ENCODE measurements at places on chromosomes 16 and 17.

DNA sequence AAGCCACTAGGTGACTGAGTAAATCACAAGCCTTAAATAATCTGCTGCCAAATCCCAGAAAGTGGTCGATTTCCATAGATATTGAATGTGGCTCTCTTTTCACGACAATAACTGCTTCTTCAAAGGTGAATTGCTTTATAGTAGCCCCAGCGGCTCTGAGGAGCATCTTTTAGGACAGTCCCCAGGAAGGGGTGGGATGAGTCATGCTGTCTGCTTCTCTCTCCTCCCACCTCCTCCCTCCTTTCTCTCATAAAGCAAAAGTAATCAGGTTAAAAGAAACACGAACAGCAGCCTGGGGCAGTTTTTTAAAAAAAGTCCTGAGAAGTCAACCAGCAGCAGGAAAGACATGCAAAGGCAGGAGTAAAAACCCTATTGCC lies 1.8 kb downstream of the KIAA0513 start:
- DNase-seq: peak; percentile 42

DNA sequence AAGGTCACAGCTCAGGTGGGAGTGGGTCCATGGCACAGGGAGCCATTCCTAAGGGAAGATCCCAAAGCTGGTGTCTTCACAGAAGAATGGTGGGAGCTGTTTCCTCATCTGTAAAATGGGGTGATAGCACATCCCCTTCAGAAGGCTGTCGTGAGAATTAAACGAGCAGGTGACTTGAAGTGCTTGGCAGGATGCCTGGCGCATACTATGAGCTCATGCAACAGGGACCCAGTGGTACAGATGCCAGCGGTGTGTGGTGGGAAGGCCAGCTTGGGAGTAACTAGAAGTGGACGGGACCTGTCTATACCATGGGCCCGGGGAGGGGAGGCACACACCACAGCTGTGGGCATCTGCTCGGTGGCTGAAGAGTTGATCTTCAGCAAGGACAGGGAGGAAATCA lies 189.3 kb upstream of the TNRC6C start:
- DNase-seq: no peak

GRCh38 chr17:83036193-83036592 lies 43.2 kb upstream of the METRNL start:
- no peak for DNase-seq

GRCh38 chr16:58454178-58454577 lies 45.8 kb upstream of the NDRG4 start:
- DNase-seq: no peak

DNA sequence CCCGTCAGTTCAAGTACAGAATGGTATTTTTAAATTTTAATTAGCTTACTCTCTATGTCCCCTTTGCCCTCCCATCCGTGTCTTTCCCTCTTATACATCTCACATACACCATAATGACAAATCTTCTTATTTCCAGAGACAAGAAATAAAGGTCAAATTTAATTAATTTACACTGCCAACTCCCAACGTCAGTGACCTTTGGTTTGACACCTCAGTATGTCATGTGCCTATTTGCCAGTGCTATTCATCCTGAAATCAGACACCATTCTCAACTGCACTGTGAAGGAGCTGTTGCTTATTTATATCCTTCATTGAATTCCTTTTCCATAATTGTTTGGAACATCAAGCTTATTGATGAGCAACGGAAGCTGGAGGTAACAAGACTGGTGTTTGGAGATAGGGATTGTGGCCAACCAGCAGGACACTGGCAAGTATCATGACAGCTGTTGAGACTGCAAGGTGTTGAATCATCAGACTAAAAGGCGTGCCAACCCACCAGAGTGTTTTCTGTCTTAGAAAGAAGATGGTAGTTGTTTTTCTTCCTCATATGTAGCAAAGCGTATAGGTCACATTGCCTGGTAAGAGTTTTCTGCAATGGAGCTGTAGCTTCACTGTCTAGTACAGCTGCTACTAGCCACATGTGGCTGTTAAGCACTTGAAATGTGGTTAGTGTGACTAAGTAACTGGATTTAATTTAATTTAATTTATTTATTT lies 12.5 kb downstream of the CALCOCO2 start:
- no peak for DNase-seq

GRCh38 chr16:27722892-27723450 lies 173.0 kb downstream of the KATNIP start:
- DNase-seq: no peak

DNA sequence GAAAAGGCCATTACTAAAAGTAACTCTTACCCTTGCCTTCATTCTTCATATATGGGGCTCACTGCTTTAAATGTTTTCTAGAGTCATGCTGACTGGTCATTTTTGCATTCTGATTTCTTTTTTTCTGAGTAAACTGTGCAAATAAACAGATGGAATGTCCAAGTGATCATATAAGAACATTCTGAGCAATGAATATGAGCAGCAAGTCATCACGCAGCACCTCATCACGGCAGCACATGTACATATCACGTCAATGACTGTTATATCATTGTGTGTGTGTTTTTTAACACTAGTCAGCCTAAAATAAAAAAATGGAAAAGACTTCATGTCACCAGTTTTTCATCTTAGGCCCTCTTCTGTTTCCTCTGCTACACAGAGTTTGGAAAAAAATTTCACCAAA lies 490.0 kb upstream of the ZFHX3 start:
- no peak for DNase-seq

- DNase-seq: no peak
Observed at GRCh38 chr16:54107583-54108202, 178.9 kb downstream of the IRX3 start.

GRCh38 chr17:59093702-59094231 lies 12.9 kb downstream of the TRIM37 start:
- no peak for DNase-seq

GRCh38 chr16:85924675-85925074 lies 25.7 kb downstream of the IRF8 start:
- DNase-seq: peak; percentile 55

GRCh38 chr17:15893658-15894024 lies 51.3 kb upstream of the ADORA2B start:
- DNase-seq: no peak

- DNase-seq: no peak
Observed at GRCh38 chr17:75109046-75109406, 743 bp upstream of the ARMC7 start.

DNA sequence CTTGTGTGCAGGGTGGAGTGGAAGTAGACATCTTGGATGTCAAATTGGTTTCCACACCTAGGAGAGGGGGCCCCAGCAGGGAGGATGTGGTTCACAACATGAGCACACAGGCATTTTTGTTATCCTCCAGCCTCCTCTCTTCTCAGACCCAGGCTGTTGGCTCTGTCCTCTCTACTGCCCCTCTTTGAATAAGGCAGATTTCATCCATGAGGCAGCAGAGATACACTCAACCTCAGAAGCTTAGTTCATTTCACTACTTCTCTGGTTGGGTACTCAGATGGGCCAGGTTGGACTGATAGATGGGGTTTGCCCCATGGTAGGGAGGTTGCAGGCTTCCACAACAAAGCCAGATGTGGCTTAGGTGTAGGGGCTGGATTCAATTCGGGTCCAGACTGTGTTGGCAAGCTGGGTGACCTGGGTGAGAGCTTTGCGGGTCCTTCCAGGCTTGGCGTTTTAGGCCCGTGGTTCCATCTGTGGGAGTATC lies 22.2 kb upstream of the NFATC3 start:
- DNase-seq: no peak

GRCh38 chr17:12463102-12463501 lies 202.6 kb upstream of the MYOCD start:
- DNase-seq: no peak

GRCh38 chr17:74815550-74816370 lies 39.6 kb upstream of the NAT9 start:
- DNase-seq: no peak

DNA sequence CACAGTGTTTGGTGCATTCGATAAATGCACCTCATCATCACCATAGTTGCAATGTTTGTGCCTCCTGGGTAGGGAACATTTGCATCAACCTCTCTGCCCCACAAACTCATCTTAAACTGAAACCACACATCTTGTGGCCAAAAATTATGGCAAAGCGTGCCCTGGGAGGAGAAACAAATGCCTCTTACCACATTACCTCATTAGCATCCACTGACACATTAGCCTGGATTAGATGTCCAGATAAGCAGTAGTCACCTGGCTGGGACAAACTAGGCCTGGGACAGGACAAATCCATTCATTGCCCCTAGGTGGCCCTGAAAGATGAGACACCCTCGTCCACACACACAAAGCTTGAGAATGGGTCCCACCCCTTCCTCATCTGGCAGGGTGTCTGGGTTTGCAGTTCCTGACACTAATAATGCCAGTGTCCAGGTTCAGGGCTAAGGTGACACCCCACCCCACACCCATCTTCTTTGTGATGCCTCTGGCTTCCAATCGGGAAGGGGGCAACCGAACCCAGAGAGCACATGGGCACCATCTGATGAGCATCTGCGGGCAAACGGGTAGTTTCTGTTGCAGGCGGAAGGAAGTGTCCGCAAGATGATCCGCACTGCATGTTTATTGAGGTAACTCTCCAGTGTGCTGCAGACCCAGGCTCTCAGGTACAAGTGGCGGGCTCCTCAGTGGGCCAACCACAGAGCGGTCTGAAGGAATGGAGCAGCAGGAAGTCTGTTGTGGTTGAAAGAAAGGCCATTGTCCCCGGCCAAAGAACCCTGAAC lies 8.6 kb downstream of the XYLT1 start:
- DNase-seq: no peak
